ENCODE measurements at places on chromosomes 2 and 18.

- H3K4me1 ChIP-seq = no peaks in the 10 kb centered on the region
- no peak for DNase-seq
- H3K4me3 ChIP-seq = no peak overlapping the region
- H3K27ac ChIP-seq = no peak overlapping the region
- no peaks in the 10 kb centered on the region for H3K36me3 ChIP-seq
Measured at GRCh38 chr2:10522170-10522448, 74.0 kb upstream of the ODC1 start.

- no peak overlapping the region for H3K4me3 ChIP-seq
- no peaks in the 10 kb centered on the region for H3K36me3 ChIP-seq
- H3K4me1 ChIP-seq = no peaks in the 10 kb centered on the region
- H3K27ac ChIP-seq = no peak overlapping the region
Measured at GRCh38 chr18:24417480-24417879, 9.0 kb upstream of the IMPACT start.

- H3K27me3 ChIP-seq = no peaks in the 10 kb centered on the region
- no peaks in the 10 kb centered on the region for H3K4me1 ChIP-seq
- H3K36me3 ChIP-seq = no peaks in the 10 kb centered on the region
- DNase-seq = no peak
- H3K27ac ChIP-seq = no peak overlapping the region
Measured at GRCh38 chr2:111049792-111050640, 70.7 kb upstream of the BCL2L11 start.

DNA sequence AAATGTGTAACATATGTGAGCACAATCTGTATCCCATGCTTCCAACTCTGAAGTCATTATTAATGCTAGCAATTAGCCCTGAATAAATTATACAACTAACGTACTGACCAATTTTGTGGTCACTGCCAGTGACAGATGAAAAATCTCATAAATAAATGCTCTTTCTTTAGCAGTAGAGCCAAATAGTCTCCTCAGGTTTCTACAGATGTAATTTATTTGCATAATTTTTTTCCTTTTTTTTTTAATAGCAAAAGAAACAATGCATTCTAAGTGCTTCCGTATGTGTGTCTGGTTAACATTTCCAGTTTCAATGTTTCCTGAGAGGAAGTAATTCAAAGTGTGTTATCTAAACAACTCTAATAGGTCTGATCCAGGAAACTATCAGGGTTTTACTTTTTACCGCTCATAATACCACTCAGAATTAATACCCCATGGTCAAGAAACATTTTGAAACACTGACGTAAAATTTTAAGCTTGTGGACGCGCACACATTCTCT, 108.4 kb downstream of the MEP1B start:
- no peaks in the 10 kb centered on the region for H3K27me3 ChIP-seq
- no peak overlapping the region for H3K27ac ChIP-seq
- no peak for DNase-seq
- H3K36me3 ChIP-seq = no peaks in the 10 kb centered on the region
- H3K4me1 ChIP-seq = peaks cover 9% of the 10 kb centered on the region

DNA sequence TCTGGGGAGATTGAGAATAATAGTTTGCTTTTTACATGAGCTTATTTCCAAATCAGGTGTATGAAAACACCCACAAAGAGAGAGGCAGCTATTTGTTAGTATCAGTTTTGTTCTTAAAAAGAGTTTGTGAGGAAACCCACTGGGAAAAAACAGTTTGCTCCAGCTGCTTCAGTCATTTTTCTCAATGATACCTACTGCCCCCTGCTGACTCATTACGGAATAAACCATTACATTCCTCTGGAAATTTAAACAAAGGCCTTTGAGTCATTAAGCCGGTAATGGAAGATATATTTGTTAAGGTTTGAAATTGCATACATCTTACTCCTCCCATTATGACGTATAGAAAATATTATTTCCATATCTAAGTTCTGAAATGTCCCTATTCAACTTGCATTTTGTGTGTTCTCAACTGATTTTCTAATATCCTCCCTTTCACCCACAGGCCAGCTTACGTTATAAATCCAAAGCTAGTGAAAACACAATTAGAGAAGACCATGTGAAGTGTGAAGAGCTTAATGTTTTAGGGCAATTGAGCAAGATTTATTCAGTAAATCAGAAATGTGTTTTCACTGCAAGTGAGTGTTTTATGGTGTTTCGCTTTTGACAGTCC, 761.6 kb downstream of the DSC3 start:
- no peaks in the 10 kb centered on the region for H3K27me3 ChIP-seq
- H3K4me1 ChIP-seq = no peaks in the 10 kb centered on the region
- no peaks in the 10 kb centered on the region for H3K36me3 ChIP-seq
- no peak overlapping the region for H3K27ac ChIP-seq

- no peak for DNase-seq
- peaks cover 8% of the 10 kb centered on the region for H3K36me3 ChIP-seq
- no peaks in the 10 kb centered on the region for H3K27me3 ChIP-seq
- no peak overlapping the region for H3K4me3 ChIP-seq
- H3K4me1 ChIP-seq = no peaks in the 10 kb centered on the region
Measured at GRCh38 chr2:111984213-111984604, 70.9 kb upstream of the TMEM87B start.

DNA sequence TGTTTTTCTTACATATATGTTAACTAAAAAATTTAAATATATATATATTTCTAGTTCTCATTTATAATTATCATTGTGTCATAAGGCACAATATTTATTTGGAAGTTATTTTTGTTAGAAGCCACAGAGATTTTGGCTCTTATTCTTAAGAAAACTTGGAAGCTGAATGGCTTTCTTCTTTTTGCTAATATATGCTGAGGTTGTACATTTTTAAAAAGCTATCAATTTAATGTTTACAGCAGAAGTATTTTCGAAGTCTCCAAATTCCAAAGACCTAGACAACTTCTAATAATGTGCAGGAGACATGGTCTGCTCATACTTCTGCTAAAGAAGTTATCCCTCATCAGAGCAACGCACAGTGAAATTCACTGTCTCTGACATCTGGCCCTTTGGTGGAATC, 3.7 kb upstream of the PIEZO2 start:
- no peaks in the 10 kb centered on the region for H3K4me1 ChIP-seq
- H3K36me3 ChIP-seq = no peaks in the 10 kb centered on the region
- no peak for DNase-seq
- H3K27ac ChIP-seq = no peak overlapping the region

DNA sequence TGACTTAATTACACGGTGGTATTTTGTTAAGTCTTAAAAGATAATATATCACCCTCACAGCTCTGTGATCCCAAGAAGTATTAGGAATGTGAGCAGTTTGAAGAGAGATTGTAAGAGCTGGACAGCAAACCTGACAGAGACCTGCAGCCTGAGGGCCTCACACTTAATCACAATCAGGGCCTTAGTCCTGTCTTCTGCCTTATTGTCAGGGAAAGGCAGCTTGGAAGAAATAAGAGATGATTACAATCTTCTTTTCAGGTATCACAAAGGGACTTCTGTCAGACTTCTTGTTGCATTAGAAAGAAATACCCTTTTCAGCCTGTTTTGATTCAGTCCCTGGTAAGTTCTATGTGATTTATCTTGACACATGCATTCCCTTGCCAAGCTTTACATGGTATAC, 1433.8 kb upstream of the SLC39A10 start:
- H3K4me1 ChIP-seq = no peaks in the 10 kb centered on the region
- no peak overlapping the region for H3K27ac ChIP-seq
- no peak overlapping the region for H3K4me3 ChIP-seq

DNA sequence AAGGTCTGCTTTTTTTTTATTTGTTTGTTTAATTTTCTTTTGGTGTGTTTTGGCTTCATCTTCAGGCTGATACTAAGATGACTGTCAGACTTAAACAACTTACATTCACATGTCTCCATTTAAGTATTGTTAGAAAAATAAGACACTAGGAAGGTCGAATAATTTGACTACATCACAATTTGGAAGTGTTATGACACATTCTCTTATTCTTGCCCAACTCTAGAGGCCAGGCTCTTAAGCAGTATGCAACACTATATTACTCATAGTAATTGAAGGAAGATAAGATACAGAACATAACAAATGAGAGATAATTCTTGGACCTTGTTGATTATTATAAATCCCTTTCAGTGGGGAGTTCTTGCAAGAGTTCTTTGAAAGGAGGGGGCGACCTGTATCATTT, 295.3 kb upstream of the COL3A1 start:
- H3K36me3 ChIP-seq = no peaks in the 10 kb centered on the region
- H3K4me1 ChIP-seq = no peaks in the 10 kb centered on the region
- H3K4me3 ChIP-seq = no peak overlapping the region
- no peak overlapping the region for H3K27ac ChIP-seq
- no peak for DNase-seq
- no peaks in the 10 kb centered on the region for H3K27me3 ChIP-seq

- DNase-seq = no peak
- H3K27me3 ChIP-seq = no peaks in the 10 kb centered on the region
- H3K27ac ChIP-seq = no peak overlapping the region
- H3K36me3 ChIP-seq = no peaks in the 10 kb centered on the region
- H3K4me3 ChIP-seq = no peak overlapping the region
- no peaks in the 10 kb centered on the region for H3K4me1 ChIP-seq
Measured at GRCh38 chr2:217349251-217349650, 489.4 kb upstream of the TNP1 start.

- peaks cover 3% of the 10 kb centered on the region for H3K4me1 ChIP-seq
- no peaks in the 10 kb centered on the region for H3K27me3 ChIP-seq
- H3K4me3 ChIP-seq = no peak overlapping the region
- no peak overlapping the region for H3K27ac ChIP-seq
- no peak for DNase-seq
- H3K36me3 ChIP-seq = no peaks in the 10 kb centered on the region
Measured at GRCh38 chr2:160144280-160144990, 55.6 kb downstream of the ITGB6 start.
